Stimulated activated CD8-positive, alpha-beta memory T cell treated with anti-CD3 and anti-CD28 coated beads, Interleukin-4, amount 100 ng/mL, for 24 hours (primary cell): ENCODE measurements at places on chromosomes 5 and 9.

GRCh38 chr5:16603295-16603694, 13.5 kb downstream of the RETREG1 start:
- DNase-seq, result no peak

DNA sequence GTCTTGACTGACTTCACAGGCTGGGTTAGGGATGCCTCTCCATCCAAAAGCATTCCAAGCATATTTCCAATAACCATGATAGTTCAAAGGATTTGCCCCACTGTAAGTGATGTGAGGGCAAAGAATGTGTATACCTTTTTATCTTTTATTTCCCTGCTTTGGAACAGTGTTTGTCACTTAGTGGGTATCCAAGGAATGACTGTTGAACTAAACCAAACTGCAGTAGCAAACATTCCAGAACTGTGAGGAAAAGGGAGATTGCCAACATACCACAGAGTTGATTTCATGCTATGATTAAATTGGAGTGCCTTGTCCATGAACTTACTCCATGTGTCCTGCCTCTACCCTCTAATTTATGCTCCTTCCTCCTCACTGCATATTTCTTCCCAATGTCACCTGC, 400.0 kb downstream of the KIAA0825 start:
- no peak for DNase-seq

DNA sequence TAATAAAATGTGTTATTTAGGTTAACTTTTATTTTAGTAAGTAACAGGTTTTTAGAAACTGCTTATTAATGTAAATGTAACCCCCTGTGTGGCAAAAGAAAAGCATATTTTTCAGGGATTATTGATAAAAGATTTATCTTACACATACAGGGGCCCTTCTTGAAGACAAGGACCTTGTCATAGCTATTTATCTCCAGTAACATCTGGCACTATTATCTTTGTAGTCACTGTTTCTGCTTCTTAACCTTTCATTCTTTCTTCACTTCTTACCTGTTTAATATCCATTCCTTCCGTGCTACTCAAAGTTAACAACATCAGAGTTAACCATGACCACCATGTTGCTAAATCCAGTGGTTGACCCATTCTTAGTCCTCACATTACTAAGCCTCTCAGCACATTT, 117.8 kb upstream of the VCAN start:
- no peak for DNase-seq

- DNase-seq, result no peak
These were observed 444.6 kb downstream of the ZNF608 start for GRCh38 chr5:124301850-124302249.

DNA sequence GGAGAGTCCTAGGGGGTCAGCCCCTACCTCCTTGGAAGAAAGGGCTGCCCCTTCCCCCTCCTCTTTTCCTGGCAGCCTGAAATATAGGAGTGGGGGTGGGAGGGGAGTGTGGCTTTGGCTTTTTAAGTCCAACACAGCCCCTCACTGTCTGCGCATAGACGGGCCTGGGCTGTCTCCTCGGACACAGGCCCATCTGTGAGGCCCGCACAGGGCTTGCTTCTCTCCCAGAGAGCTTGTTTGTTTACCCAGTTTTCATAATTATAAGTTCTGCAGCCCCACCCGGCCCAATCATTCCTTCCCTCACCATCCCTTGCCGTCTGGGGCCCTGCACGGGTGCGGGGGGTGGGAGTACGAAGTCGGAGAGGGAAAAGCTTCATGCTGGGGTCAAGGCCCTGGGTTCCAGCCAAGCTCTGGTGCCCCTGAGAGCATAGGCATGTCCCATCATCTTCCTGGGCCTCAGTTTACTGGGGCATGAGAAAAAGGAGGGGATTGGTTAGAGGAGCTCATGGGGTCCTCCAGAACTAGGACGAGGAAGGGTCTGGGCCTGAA, 54.0 kb upstream of the STXBP1 start:
- no peak for DNase-seq

DNA sequence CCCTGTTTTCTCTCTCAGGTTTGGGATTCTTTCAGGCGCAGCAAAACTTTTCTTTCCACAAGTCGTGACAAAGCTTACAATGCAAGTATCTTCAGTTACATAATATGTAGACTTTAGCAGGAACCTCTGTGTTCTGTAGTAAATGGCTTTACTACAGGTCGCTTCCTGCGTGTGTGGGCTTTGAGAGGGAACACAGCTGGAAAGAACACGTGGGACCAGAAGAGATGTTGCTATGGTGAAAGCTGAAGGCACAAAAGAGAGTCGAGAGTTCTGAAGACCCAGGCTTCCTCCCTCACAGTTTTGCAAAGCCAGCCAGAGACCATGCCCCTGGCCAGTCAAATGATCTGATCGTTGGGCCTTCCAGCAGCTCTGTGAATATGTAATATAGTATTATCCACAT, 4.0 kb downstream of the ANKRD55 start:
- no peak for DNase-seq
